Fibroblast of upper back skin (primary cell): ENCODE measurements at places on chromosomes 7 and 10.

DNA sequence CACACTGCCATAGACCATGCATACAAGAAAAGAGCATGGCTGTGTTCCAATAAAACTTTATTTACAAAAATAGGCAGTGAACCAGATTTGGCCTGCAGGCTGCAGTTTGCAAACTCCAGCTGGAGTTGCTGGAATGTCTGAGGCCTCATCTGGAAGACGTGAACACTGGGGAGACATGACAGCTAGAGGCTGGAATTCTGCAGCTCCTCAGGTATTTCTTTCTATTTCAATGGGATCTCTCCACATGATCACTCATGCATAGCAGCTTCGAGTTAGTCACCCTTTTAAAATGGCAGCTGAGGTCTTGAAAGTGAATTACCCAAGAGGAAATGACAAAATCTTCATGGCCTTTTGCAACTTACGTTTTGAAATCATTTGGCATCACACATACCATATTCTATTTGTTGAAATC is 52.6 kb upstream of the BET1 start:
- peak; percentile 96 for DNase-seq

DNA sequence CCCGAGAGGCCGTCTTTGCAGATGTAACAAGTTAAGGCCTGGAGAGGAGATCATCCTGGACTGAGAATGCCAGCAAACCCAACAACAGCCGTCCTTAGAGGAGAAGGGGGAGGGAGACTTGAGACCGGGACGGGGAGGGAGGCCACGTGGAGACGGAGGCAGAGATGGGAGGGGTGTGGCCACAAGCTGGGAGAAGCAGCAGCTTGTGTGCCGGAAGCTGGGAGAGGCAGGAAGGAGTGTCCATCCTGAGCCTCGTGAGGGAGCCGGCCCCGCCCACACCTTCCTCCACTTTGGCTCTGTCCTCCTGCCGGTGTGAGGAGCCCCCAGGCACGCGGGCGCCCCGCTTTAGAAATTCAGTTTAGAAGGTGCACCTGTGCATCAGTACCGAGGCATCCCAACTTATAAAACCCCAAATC is 95.7 kb downstream of the DNAJB6 start:
- DNase-seq, result peak; percentile 72

DNA sequence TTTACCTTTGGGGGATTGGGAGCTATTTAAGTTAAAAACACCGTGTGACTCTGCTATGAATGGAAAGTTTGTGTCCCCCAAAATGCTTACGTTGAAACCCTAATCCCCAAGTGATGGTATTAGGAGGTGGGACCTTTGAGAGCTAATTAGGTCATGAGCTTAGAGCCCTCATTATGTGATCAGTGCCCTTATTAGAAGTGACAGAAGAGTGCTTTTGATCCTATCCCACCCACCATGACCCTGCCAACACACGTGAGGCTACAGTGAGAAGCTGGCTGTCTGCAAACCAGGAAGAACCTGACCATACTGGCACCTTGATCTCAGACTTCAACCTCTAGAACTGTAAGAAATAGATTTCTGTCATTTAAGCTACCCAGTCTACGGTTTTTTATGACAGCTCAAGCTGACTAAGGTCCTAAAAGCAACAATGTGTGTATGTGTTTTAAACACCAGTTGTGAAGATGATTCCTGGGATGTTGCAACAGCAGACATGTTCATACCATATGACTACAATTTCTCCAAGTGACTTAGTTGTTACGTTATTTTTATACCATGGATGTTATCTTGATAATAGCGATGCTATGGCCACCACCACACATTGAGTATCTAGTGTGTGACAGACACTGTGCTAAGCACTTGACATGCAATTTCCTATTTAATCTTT is 124.4 kb downstream of the PIP4K2A start:
- DNase-seq, result no peak

GRCh38 chr7:46485481-46486065 is 564.5 kb upstream of the IGFBP3 start:
- peak; percentile 71 for DNase-seq

- DNase-seq, result no peak
Observed at GRCh38 chr7:158127241-158127640, 460.4 kb downstream of the PTPRN2 start.

- peak; percentile 33 for DNase-seq
Observed at GRCh38 chr7:41731493-41732435, 28.9 kb upstream of the INHBA start.

DNA sequence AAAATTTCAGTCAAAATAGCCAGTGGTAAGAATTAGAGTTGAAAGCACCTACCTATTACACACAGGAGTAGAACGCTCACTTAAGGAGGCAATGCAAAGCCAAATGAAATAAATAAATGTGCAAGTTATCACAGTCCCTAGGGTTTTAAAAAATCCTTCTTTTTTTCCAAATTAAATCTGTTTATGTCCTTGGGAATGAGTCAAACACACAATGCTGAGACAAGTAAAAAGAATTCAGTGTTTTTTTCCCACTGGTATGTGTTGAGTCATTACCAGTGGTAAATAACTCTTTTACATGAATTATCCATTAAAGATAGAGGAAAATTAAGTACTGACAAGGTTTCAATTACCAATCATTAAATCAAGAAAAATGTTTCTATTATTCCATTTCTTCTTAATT is 438.6 kb downstream of the TNS3 start:
- peak; percentile 80 for DNase-seq

GRCh38 chr7:108492742-108493141 is 33.2 kb downstream of the PNPLA8 start:
- DNase-seq, result no peak

- no peak for DNase-seq
Observed at GRCh38 chr10:50501924-50502452, 121.8 kb downstream of the SGMS1 start.

DNA sequence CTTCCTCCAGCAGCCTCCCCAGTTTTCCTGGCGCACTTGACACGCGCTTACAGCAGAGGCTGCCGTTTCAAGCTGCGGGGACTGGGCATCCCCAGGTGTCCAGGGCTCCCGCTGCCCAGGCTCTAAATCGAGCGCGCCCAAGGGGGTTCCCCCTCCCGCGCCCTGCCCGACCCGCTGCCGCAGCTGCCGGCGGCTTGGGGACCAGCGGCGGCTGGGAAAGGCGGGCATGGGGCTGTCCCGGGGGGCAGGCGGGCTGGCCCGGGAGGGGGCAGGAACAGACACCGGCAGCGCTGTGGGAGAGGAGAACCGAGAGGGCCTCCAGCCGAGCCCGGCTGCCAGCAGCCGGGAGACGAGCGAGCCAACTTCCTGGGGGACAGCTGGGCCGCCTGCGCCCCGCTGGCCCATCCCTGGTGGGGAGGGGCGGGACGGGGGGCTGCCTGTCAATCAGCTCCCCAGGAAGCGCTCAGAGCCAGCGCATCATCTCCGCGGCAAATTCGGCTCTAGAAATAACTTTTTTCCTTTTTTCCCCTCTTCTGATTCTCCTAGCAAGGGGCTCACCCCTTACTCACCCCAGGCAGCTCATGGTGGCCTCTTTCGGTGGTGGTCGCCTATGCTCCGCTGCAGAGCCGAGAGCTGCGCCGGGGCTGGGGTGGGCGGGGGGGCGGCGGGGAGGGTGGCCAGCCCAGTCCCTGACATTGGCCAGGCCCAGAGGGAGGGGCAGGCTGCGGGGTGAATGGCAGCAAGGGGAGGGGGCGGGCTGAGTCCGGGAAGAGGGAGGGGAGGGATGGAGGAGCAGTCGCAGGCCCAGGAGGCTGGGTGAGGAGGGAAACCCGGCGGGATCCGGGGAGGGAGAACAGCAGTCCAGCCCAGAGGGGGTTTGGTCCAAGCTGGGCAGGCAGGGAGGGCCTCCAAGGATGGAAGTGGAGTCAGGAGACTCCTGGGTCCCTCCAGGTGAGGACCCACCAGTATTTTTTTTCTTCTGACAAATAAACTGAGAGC is 14.7 kb downstream of the GRID2IP start:
- DNase-seq, result no peak

DNA sequence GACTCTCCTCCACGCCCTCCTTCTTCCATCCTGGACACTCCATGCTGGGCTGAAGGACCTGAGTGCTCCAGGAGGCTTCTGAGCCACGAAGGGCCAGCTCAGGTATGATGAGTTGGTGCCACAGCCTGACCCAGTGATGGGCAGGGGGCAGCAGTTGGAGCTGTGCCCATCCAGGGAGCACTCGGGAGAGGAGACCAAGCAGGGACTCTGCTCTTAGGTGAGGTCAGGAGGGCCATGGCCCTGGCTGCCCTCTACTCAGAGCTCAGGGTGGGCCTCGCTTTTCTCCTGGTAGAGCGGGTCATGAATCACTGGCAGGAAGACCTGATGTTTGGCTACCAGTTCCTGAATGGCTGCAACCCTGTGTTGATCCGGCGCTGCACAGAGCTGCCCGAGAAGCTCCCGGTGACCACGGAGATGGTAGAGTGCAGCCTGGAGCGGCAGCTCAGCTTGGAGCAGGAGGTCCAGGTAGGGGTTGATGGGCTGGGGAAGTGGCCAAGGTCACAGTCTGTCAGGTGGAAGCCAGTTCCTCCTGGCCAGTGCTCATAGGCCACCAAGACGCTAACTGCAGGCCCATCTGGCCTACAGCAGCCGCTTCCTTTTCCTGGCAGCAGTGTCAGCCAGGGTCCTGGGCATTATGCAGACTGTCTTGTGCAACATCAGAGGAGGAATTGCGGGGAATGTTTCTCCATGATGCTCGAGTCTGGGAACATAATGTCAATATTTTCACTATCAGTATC is 50.8 kb downstream of the ALOX5 start:
- DNase-seq, result no peak

DNA sequence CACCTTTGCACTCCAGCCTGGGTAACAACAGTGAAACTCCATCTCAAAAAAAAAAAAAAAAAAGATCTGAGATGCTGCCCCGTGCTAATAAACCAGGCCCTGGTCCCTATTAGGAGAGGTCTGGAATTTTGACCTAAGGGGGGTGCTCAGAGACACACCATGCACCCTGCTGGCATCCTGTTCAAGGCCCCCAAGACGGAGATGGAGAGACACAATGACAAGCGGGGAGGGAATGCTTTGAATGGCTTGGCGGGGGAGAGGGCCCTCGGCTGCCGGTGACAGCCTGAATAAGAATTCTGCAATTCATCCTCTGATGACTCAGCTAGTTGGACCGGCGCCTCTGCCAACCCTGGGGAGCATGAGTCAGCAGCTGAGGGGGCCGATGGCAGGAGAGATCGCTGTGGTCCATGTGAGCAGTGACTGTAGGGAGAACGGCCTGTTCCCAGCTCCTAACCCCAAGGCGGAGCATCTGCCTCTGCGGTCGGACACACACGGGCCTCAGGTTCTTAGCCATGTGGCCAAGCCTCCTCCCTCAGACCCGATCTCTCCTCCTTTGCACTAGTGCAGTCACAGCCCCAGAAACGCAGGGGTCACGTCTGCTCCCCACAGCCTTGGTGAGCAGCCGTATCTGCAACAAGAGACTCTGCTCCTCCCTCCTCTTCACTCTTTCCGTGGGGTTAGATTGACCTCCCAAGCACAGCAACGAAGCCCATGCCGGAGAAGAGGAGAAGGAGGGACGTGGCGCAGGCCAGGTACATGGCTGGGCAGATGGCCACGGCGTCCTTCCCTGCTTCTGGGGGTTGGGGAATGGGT is 14.9 kb downstream of the TRIM56 start:
- DNase-seq, result peak; percentile 99

GRCh38 chr10:59991117-59991516 is 84.8 kb upstream of the CCDC6 start:
- DNase-seq, result no peak

DNA sequence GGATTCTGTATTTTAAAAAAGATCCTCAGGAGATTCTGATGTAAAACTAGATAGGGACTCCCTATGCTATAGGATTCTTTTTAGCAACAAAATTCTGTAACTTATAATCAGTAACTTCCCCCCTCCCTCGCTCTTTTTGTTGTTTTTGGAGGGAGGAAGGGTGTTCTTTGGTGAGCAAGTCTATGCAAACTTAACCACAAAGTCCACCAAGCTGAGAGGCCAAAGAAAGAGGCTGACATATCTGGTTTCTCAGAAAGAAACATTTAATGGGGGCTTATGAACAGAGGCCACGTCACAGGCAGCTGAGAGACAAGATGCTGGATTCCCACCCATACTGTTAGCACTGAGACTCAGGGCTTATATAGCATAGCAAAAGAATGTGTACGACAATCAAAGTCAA is 14.3 kb upstream of the ABCB5 start:
- peak; percentile 23 for DNase-seq

DNA sequence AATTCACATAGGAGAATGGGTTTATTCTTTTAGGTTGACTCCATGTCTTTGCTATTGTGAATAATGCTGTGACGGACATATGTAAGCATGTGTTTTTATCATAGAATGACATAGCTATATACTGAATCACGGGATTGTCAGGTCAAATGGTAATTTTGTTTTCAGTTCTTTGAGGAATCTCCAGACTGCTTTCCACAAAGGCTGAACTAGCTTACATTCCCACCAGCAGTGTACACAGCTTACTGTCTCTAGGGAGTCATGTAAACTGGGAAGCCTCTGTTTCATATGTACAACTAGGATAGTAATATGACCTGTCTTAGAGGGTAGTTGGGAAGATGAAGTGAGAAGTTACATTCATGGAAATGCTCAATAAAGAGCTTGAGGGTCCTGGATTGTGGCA is 6.8 kb upstream of the C10orf120 start:
- DNase-seq, result no peak

DNA sequence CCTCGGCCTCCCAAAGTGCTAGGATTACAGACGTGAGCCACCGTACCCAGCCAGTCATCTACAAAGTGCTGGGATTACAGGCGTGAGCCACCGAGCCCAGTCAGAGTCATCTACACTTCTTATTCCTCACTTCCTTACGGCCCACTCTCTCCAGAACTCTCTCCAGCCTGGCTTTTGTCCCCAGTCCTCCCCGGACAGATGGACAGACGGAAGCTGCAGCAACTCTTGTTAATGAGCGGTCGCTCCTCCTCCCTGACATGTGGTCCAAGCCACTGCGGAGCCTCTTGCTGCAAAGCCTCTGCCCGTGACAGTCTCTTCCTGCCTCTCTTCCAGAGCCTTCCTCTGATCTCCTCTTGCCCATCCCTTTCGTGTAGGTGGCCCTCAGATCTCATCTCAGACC is 45.9 kb downstream of the TMEM270 start:
- no peak for DNase-seq

DNA sequence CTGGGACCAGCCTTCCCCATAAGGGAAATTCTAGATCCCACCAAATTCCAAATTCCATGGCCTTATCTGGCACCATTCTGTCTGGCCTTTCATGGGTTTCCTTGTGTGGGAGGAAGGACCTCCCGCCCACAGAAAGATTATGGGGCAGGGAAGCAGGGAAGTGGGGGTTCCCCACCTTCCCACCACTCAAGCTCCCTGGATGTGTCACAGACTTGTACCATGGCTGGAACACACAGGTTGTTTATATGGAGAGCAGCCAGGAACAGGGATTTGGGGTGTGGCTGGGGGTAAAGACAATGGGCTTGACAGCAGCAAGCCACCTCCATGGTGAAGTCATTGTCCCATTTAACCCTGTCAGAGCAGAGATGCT is 18.3 kb downstream of the UNC5B start:
- no peak for DNase-seq

DNA sequence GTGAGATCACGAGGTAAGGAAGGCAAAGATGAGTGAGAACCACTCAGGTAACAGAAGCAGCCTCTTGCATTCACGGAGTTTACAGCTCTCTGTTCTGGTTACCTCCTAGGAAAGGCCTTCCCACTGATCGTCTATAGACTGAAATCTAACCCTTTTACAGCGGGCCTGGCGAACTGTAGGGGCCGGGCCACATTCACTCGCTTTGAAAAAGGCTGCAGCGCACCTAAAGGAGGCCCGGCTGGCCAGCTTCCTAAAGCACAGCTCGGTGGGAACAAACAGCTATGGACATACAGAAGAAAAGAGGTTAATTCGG is 565 bp downstream of the ATP5MK start:
- DNase-seq, result no peak
